ENCODE measurements at places on chromosomes 12 and 14.

- no peak for DNase-seq
Observed at GRCh38 chr12:78191611-78192010, 360.9 kb downstream of the NAV3 start.

GRCh38 chr12:86134561-86134960 is 121.6 kb downstream of the MGAT4C start:
- DNase-seq: no peak

DNA sequence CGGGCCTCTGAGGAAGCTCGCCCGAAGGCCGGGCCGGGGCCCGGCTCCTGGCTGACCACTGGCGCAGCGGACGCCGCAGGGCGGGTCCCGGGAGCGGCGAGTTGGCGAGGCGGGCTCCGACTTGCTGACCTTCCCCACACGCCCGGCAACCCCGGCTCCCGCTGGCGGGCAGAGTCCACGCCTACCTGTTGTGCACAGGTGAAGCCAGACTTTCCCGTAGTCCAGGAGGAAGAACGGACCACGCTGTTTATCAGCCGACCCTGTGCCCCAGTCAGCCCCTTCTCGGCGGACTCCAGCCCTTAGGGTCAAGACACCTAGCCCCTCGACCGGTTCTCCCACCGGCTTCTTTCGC is 407 bp downstream of the HEATR5A start:
- peak; percentile 16 for DNase-seq

DNA sequence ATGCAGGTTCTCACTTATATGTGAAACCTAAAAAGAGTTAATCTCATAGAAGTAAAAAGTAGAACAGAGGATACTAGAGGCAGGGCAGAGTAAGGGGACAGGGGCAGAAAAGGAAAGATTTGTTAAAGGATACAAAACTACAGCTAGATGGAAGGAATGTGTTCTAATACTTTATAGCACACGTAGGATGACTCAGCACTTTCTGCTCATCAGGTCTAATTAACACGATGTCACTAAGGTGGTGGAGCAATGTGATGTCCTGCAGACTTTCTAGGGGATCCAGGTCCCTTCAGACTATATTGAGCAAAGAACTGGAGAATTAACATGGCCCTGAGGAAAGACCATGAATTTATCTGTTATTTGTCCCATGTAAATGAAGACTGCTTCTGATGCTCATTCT is 80.8 kb upstream of the CMKLR1 start:
- no peak for DNase-seq

- DNase-seq: no peak
Observed at GRCh38 chr12:64893961-64894360, 69.5 kb downstream of the TBC1D30 start.

DNA sequence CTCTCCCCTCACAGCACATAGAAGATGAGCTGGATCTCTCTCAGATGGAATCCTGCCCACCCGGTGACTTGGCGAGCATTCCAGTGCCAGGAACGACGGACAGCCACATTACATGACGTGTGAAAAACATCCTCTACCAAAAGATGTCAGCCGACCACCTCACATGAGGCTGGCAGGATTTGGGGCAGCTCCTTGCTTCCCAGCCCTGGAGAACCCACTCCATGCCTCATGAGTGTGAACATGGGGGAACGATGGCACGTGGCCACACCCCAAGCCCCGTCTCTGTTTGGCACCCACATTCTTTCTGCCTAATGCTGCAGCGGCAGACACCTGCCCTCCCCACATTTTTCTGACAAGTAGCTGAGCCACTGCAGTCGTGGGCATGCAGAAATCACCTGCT is 202.5 kb downstream of the CALM1 start:
- no peak for DNase-seq

DNA sequence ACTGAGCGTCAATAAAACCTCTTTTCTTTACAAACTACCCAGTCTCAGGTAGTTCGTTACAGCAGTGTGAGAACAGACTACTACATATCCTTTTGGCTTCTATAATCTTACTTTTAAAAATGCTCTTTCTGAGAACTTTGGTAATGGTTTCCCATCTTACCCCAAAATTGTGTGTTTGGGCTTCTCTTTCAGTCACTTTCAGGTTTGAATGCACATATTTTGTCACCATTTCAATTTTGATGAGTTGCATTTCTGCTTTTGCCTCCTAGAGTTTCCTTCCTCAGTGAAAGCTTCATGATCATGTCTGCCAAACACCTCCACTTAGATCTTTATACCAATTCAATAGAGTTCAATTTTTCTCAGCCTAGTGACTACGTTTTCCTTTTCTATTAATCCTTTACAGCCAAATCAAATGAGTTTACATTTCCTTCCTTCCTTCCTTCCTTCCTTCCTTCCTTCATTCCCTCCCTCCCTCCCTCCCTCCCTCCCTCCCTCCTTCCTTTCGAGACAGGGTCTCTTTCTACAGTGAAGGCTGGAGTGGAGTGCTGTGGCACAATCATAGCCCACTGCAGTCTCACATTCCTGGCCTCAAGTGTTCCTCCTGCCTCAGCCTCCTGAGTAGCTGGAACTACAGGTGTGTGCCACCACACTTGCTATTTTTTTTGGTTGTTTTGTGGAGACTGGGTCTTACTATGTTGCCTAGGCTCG is 124.9 kb downstream of the BCAT1 start:
- no peak for DNase-seq

DNA sequence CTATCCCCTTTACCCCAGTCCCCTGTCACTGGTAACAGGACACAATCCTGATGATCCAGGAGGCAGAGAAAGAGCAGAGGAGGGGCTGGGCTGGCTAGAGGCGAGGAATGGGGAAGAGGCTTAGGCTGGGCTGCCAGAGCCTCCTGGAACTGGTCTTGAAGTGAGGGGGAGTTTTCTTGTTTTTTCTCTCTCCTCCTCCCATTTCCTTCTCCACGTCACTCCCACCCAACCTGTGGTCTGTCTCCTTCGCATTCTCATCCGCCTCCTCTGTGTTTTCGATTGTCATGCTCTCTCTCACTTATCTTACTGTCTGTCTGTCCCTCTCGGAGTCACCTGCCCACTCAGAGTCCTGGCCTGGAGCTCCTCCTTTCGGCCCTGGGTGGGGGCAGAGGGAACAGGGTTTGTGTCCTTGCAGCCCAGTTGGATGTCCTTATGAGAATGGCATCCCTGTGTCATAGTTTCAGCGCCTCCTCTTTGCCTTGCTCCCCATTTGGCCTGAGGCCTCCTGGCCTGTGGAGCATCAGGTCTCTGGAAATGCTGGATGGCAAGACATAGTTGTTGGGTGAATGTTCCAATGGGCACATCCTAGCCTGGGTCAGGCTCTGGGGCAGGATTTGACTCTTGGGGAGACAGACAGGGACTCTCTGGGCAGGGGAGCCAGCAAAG is 3.4 kb upstream of the KRT80 start:
- DNase-seq: no peak

DNA sequence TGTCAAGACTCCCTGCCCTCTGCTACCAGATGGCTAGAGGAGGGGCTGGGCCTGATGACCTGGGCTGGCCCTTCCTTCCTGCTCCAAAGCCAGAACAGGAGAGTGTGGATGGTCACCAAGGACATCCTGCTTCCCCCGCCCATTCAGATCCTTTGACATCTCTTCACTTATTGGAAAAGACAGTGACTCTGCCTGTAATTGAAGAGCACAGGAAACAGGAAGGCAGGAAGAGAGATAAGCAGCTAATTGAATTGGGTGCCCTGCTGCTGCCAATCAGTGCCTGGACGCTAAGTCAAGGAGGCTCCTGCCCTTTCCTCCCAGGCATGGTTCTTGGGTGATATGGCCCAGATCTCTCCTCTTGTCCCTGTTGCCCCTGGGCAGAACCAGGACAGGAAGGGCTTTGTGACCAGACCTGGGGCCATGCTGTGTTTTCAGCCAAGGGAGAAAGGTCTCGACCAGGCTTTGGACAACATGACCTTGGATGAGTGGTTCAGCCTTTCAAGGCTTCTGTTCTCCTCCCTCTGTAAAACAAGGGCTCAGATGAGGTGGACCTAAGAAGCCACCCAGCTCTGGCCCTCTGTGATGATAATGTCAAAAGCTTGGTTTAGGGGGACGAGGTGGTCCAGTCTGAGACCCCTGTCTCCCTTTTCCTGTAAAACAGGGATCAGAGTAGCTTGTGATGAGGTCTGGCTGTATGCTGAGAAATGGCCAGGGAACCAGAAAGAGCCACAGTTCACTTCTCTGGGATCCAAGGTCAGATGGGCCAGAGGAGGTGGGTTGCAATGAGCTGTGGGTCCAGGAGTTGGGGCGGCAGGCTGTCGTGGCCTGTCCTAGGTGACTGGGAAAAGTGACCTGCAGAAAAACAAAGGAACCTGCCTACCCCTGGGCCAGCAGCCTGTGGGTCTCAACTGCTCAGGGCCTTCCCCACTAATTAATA is 38.8 kb downstream of the FAM222A start:
- DNase-seq: no peak

- no peak for DNase-seq
Observed at GRCh38 chr12:52676163-52676562, 4.0 kb downstream of the KRT1 start.

- DNase-seq: no peak
Observed at GRCh38 chr14:29648045-29648444, 279.6 kb downstream of the PRKD1 start.

DNA sequence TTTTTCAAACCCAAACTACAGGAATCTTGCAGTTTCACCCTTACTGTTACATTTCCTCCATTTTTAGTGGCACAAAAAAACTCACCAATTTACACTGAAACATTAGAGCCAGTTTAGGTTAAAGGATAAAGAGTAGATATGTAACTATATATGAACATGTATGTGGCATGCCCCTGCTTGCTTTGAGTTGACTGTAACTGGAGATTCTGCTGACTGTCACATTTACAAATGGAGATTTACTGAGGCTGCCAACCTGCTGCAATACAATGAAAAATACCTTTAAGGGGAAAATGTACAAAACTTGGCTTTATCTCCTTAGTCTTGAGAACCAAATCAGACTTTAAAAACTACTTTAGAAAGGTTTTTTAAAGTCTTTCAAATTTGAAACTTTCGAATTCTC is 28.3 kb downstream of the STON2 start:
- no peak for DNase-seq

- peak; percentile 18 for DNase-seq
Observed at GRCh38 chr14:54674046-54674741, 107.3 kb downstream of the SAMD4A start.

DNA sequence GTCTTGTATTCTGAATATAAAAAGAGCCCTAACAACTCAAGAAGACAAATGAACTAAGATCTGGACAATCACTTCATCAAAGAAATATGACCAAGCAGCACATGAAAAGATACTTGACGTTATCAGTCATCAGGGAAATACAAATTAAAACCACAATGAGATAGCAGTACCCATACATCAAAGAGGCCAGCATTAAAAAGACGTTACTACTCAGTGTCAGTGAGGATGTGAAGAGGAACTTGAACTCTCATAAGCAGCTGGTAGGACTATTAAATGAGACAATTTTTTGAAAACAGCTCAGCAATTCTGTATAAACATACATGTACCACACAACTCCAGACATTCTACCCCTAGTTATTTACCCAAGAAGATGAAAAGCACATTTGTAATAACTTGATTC is 55.9 kb downstream of the FERMT2 start:
- no peak for DNase-seq

DNA sequence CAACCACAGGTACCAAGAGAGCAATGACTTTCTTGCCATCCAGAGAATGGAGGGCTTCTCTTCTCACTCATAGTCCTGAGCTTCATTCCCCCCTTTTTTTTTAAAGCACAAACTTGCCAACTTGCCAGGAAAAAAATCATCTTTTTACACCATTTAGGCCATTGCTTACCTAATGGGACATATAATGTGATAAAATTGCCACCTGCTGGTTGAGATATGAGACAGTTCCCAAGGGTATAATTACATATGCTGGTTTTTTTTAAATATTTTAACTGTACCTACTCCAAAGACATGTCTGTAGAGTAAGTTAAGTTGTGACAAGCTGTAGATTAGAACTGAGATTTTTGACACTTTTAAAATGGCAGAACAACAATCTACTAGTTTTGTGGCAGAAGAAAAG is 519.1 kb upstream of the SEL1L start:
- DNase-seq: no peak

GRCh38 chr12:88472248-88472647 is 108.0 kb downstream of the KITLG start:
- no peak for DNase-seq

DNA sequence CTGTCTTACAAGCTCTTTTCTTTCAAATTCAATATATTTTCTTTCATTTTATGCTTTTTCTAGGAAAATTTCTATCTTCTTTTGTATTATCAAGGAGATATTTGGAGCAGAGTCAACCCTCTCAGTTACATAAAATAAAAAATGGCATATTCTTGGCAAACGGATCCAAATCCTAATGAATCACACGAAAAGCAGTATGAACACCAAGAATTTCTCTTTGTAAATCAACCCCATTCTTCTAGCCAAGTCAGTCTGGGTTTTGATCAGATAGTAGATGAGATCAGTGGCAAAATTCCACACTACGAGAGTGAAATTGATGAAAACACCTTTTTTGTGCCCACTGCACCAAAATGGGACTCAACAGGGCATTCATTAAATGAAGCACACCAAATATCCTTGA is 20.6 kb downstream of the PIK3C2G start:
- DNase-seq: no peak

DNA sequence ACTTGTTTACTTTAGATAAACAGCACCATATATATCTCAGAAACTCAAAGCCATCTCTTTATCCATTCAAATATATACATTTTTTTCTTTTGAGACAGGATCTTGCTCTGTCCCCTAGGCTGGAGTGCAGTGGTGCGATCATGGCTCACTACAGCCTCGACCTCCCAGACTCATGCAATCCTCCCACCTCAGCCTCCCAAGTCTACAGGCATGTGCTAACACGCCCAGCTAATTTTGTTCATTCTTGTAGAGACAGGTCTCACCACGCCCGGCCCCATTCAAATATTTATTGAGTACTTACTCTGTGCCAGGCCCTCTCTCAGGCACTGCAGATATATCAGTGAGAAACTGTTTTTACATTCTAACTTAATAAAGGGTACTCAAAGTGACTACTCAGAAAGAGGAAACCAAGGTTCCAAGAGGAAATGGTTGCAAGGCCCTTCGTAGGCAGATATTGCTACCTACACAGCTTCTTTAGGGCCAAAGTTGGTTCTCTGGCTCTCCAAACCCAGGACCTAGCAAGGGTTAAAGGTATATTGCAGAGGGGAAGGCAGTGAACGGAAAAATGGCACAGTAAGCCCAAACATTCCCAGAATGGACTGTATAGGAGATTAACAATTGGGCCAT is 2.9 kb downstream of the ATXN3 start:
- no peak for DNase-seq

- DNase-seq: no peak
Observed at GRCh38 chr14:100140452-100141078, 18.9 kb downstream of the DEGS2 start.

DNA sequence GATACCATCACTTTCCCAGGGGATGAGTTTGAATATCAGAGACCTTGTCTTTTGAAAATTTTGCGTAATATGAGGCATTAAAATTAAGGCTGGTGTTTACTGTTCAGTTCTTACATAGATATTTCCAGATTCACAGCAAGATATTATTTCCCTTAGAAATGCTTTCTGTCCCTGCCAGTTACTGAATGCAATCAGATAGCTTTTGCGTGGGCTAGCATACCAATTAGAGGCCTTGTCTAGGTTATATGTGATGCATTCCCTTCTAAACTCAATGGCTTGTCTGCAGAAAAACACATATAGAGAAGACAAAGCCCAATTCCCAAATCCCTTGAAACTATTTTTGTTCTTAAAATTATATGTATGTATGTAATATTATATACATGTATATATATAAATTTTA is 167.8 kb downstream of the RMST start:
- DNase-seq: no peak

- no peak for DNase-seq
Observed at GRCh38 chr14:105123064-105123665, 45.4 kb downstream of the JAG2 start.

GRCh38 chr12:51636581-51636980 is 45.5 kb downstream of the SCN8A start:
- DNase-seq: no peak

GRCh38 chr12:3745152-3745551 is 7.8 kb downstream of the CRACR2A start:
- DNase-seq: no peak

Data from activated CD4-positive, alpha-beta T cell treated with anti-CD3 and anti-CD28 coated beads, Interleukin-2, amount 10 ng/mL, durations not matched to agents 7 days and 5 days (primary cell).